ENCODE measurements at places on chromosomes 2 and 18.

DNA sequence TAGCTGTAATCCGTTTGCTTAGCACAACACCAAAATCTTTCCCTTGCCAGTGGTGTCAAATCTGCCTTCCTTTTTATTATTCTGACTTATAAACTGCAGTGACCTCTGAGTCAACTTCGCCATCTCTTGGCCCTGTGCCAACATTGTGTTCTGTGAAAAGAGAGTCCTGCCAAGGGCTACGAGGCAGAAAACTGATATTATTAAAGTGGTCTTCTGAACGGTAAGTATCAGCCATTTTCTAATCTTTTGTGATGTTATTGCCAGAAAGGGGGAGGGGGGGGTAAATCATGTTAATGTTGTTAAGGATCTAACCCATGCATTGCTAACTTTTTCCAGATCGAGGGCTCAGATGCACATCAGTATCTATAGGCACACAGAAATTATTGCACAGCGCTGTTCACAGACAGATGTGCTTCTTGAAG is 121.5 kb upstream of the LTBP1 start:
- no peak for ATAC-seq

DNA sequence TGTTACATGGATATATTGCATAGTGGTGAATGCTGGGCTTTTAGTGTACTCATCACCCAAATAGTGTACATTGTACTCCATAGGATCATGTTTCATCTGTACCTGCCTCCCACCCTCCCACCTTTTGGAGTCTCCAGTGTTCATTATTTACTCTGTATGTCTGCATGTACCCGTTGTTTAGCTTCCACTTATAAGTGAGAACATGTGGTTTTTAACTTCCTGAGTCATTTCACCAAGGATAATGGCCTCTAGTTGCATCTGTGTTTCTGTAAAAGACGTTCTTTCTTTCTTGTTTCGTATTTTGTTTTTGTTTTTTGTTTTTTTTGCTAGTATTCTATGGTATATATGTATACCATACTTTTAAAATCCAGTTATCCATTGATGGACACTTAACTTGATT is 107.5 kb downstream of the MSTN start:
- no peak for ATAC-seq

DNA sequence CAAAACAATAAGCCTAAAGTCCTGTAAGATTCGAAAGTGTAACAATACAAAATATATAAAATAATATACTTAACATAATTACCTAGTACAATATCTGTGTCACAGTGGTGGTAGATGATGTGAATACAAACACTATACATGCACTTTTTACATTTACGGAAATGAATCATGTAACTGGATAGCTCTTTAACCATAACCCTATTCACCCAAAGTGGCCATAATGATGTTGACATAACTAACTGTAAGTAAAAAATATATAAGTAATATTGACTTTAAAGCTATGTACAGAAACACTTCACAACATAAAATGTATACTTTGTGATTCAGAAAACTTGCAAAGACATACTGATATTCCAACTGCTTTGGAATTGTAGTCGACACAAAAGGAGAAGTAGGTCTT is 616.9 kb upstream of the SLC8A1 start:
- no peak for ATAC-seq

- ATAC-seq: no peak
Observed at GRCh38 chr2:20551945-20552328, 99.0 kb downstream of the HS1BP3 start.

GRCh38 chr2:98793897-98794830 is 63.2 kb upstream of the MGAT4A start:
- ATAC-seq: no peak

- no peak for ATAC-seq
Observed at GRCh38 chr2:77519164-77519887, 2.9 kb downstream of the LRRTM4 start.

- no peak for ATAC-seq
Observed at GRCh38 chr2:167980439-167980838, 267.0 kb downstream of the STK39 start.

DNA sequence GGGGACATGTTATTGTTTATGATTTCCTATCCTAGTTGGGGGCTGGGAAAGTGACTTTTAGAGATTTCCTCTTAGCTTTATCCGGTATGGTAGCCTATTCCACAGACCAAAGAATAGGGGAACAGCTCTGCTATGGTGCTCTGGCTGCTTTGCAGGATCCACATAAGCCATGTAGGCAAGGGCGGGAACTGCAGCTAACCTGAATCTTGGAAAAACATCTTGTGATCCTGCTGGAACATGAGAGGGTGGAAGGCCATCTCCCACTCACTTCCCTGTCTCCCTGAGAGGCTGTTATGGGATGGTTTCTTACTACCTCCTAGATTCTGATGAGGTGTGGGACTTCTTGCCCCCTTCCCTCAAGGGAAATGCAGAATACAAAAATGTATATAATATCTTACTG is 2.0 kb upstream of the DARS1 start:
- no peak for ATAC-seq

- no peak for ATAC-seq
Observed at GRCh38 chr2:70226781-70227180, 21.6 kb downstream of the TIA1 start.

DNA sequence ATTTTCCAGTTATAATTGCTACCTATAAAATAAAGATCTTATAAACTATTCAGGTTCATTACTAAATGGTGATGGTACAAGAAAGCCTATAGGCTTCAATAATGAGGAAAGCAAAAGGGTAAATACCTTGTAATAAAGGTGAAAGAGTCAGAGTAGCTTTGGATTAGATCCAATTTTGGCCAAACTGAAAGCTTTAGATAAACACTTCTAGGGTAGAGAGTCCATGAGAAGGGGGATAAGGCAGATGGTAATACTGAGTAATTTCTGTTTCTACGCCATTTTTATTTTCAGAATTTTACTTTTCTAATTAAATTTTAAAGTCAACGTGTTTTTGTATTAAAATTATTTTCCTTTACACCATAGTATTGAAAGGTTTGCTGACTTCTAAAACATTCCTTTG is 9.4 kb downstream of the CASP8 start:
- no peak for ATAC-seq

- ATAC-seq: no peak
Observed at GRCh38 chr2:192004188-192004963, 157.5 kb upstream of the CAVIN2 start.

DNA sequence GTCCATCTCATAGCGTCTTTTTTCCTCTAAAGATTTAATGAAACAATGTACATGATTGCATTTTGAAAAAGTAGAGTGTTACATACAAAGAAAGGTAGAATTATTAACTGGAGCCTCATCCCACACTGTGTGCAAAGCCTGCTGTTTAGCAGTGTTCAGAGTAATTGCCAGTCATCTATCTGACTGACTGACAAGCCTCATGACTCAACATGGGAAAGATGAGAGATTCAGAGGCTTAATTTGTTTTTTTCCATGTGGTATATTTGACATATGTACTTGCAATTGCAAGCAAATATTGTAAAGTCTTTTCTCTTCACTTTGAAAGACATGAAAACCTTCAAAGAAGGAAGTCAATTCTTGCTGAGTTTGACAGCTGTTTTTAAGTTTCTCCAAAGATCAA is 14.7 kb downstream of the PCARE start:
- ATAC-seq: no peak

DNA sequence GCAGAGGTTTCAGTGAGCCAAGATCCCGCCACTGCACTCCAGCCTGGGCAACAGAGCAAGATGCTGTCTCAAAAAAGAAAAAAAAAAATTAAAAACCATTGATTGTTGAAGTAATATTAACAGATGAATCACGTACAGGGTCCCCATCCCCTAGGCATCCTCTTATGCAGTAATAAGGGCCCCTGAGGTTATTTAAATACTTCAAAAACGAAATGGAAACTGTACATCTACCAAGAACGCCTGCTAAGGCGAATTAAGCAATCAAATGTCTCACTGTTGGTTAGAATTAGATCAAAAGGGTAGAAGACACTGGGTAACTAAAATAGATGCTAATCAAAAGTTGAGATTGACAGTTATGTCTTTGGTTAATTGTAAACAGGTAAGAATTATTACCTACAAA is 7.5 kb downstream of the TRABD2A start:
- no peak for ATAC-seq

- ATAC-seq: no peak
Observed at GRCh38 chr2:36277881-36278523, 77.6 kb upstream of the CRIM1 start.

GRCh38 chr2:167599219-167599618 is 648.2 kb downstream of the STK39 start:
- ATAC-seq: no peak

GRCh38 chr2:238098901-238099713 is 1.0 kb upstream of the ESPNL start:
- no peak for ATAC-seq

DNA sequence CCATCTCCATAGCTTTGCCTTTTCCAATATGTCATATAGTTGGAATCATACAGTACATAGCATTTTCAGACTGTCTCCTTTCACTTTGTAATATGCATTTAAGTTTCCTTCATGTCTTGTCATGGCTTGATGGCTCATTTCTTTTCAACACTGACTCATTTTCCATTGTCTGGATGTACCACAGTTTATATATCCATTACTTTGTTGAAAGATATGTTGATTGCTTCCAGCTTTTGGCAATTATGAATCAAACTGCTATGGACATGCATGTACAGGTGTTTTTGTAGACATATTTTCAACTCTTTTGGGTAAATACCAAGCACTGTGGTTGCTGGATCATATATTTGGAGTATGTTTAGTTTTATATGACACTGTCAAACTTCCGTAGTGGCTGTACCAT is 26.3 kb downstream of the ACSL3 start:
- ATAC-seq: no peak

DNA sequence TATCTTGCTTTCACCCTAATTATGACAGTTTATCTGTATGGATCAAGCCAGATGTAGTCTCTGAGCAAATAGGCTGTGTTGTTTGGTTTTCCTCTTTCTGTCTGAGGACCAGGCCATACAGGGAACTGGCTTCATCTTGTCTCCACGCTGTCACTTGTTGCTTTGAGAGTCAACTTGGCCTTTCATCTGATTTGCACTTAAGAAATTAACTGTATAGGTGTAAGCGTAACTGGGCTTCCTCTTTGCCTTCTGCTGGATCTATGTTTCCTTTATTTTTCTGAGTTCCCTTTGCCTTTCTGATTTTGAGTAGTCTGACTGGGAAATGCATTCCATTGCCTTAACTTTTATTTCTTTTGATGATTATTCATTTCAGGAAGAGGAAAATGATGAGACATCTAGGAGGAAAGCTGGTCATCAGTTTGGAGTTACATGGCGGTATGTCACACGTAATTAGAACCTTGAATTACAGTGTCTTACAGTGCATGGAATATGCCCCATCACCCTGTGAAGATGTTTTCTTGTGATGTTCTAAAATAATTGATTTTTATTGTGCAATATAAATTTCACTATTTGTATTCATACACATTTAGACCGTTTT is 17.4 kb downstream of the PTCD3 start:
- ATAC-seq: no peak

DNA sequence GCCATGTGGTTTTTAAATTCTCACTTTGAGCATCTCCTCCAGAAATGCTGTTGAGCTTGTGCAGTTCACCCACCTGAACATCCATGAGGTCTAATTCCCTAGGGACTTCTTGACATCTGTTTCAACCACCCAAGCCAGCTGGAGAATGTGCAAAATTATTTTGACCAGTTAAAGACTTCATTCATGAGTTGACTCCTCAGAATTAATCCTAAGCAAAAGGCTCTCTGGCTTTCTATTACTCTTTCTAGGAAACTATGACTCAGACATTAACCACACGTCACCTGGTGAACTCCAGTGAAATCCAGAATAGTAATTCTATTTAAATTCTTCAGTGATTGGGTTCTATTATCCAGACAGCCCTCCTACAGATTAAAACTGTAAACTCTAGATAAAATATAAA is 247.5 kb downstream of the NBAS start:
- no peak for ATAC-seq

DNA sequence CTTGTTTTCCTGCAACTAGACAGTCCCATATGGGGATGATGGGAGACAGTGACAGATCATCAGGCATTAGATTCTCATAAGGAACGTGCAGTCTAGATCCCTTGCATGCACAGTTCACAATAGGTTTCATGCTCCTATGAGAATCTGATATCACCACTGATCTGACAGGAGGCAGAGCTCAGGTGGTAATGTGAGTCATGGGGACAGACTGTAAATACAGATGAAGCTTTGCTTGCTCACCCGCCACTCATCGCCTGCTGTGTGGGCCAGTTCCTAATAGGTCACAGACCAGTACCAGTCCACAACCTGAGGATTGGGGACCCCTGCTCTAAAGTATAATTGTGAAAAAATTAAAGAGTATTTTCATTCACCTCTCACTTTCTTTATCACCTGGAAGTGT is 23.6 kb upstream of the RAB1A start:
- ATAC-seq: no peak

- no peak for ATAC-seq
Observed at GRCh38 chr2:111244864-111245263, 124.2 kb downstream of the BCL2L11 start.

DNA sequence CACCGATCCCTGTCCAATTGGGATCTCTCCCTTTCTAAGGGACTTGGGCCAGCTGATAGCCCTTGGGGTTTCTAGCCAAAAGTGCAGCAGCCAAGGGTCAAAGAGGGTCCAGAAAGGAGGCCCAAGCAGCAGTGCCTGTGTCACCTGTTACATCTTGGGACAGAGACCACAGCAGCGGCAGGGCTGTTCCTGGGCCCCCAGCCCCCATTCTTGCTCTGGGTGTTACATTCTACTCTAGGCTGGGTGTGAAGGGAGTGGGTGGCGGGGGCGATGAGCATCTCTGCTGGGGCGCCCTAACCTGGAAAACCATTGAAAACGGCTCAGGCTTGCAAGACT is 1.2 kb downstream of the PAX3 start:
- ATAC-seq: no peak

DNA sequence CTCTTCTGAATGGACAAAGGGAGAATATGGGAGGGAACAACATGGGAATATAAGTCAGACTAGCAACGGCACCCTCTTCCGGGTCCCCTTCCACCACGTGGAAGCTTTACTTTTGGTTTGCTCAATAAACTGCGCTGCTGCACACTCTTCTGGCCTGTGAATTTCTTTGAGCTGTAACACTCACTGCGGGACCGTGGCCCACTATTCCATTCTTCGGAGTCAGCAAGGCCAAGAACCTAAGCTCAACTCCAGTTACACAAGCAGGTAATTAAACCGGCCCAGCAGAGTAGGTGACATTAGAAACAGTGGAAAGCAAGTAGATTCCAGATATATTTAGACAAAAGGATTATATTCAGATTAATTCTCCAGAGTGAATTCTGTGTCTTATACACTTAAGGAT is 697.4 kb upstream of the NXPH2 start:
- no peak for ATAC-seq

- no peak for ATAC-seq
Observed at GRCh38 chr2:58904095-58904494, 663.0 kb upstream of the FANCL start.

DNA sequence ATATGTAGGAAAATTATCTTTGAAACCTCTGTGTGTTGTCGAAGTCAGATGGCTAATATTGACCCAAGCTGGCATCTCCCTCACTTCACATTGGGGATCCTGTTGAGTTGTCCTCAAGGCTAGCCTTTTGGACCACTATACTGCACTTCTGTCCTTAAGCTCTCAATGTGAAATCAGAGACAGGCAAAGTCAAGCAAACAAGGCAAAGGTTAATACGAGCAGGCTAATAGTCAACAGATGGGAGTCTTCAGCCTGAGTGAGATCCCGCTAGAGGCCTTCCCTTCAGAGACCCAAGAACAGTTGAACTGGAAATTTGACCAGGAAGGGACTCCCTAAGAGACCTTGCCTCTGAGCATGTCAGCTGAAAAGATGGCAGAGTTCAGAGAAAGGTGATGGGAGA is 475.4 kb downstream of the PARD3B start:
- no peak for ATAC-seq

GRCh38 chr2:146992057-146992456 is 852.8 kb upstream of the ACVR2A start:
- no peak for ATAC-seq
